ENCODE measurements at places on chromosomes 7 and 10. TPM values are rescaled to one million over a fixed set of nuclear protein-coding genes. Genes with fewer than 3 reads are reported as not detected.

Gene SEMA3E
- 11.9 TPM for total RNA-seq

Gene CLRN3
- not detected for total RNA-seq

- no peaks in the 10 kb centered on the region for H3K4me1 ChIP-seq
- no peaks in the 10 kb centered on the region for H3K27me3 ChIP-seq
Observed at GRCh38 chr7:1910081-1910685, 240.1 kb downstream of the ELFN1 start.

Gene CHST12
- total RNA-seq, result 29.8 TPM

DNA sequence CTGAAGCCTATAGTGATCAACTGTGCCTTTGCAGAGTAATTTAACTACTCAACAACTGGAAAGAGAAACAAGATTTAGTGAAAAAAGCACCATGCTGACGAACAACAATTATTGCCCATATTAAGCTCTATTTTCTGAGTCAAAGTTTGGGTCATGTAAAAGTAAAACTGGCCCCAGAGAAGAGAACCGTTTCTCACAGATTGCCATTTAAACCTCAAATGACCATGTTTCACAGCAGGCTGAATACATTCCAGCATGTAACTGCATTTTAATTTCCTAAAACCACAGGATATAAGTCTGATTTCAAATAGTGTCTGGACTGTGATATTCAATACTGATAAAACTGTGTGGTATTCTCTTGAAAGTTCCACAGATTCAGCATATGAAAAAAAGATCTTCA is 140.7 kb downstream of the ATE1 start:
- H3K4me3 ChIP-seq, result no peak overlapping the region
- no peaks in the 10 kb centered on the region for H3K4me1 ChIP-seq
- H3K27me3 ChIP-seq, result no peaks in the 10 kb centered on the region
- H3K36me3 ChIP-seq, result peaks cover 15% of the 10 kb centered on the region

GRCh38 chr10:119483839-119484238 is 58.7 kb downstream of the RGS10 start:
- H3K4me1 ChIP-seq, result no peaks in the 10 kb centered on the region
- H3K27me3 ChIP-seq, result no peaks in the 10 kb centered on the region
- no peak for DNase-seq
- H3K36me3 ChIP-seq, result no peaks in the 10 kb centered on the region

GRCh38 chr7:151351027-151351426 is 9.4 kb downstream of the NUB1 start:
- H3K36me3 ChIP-seq, result peaks cover 63% of the 10 kb centered on the region
- H3K27me3 ChIP-seq, result no peaks in the 10 kb centered on the region
- DNase-seq, result no peak
- no peak overlapping the region for H3K4me3 ChIP-seq
- no peak overlapping the region for H3K27ac ChIP-seq

DNA sequence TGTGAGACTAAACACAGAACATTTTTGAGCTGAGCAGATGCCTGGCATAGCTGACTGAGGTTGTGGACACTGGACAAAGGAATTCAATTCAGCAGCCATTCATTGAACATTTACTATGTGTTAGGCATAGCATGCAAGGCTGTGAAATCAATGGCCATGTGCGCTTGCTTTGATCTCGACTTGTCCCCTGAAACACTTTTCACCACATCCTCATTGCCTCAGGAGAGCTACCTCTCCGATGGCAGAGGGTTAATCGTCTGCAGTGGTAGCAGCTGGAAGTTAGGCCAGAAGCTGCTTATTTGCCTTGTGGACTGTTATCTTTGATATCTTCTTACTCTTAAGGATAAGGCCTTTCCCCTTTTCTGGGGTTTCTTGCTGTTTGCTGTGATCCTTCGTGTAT is 297.8 kb downstream of the AUTS2 start:
- no peaks in the 10 kb centered on the region for H3K36me3 ChIP-seq
- H3K4me3 ChIP-seq, result no peak overlapping the region
- H3K4me1 ChIP-seq, result no peaks in the 10 kb centered on the region

- no peaks in the 10 kb centered on the region for H3K27me3 ChIP-seq
- no peak for DNase-seq
- no peaks in the 10 kb centered on the region for H3K36me3 ChIP-seq
- H3K4me1 ChIP-seq, result no peaks in the 10 kb centered on the region
Observed at GRCh38 chr7:17771901-17772408, 168.3 kb downstream of the SNX13 start.

DNA sequence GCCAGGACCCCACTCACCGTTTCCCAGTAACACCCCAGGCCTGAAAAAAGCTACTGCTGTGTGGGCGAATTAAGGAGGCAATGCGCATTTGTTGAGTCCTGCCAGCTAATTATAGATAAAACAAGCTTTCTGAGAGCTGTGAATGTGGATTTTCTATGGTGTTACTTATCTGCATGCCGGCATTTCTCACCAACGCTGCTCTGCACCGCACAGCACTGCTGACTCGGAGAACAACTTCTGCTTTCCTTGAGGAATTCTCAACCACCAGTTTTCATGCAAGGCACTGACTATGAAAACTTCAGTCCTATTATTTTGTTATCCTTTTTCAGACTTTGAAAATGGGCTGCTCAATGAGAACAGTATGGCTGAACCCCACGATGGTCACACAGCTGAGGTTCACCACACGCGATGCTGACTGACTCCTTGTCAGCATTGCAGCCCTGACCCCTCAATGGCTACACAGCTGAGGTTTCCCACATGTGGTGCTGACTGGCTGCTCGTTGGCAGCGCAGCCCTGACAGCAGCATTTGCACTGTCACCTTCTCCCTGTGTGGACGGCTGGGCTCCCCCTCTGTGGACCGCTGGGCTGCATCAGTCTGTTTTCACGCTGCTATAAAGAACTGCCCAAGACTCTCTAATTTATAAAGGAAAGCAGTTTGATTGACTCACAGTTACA is 190.6 kb downstream of the DIP2C start:
- no peaks in the 10 kb centered on the region for H3K27me3 ChIP-seq
- H3K4me1 ChIP-seq, result peaks cover 11% of the 10 kb centered on the region
- no peak overlapping the region for H3K4me3 ChIP-seq
- DNase-seq, result peak; percentile 53
- no peaks in the 10 kb centered on the region for H3K36me3 ChIP-seq

- H3K4me3 ChIP-seq, result no peak overlapping the region
- H3K27ac ChIP-seq, result no peak overlapping the region
- no peaks in the 10 kb centered on the region for H3K36me3 ChIP-seq
- H3K27me3 ChIP-seq, result no peaks in the 10 kb centered on the region
Observed at GRCh38 chr7:70673778-70674570, 458.0 kb upstream of the GALNT17 start.

GRCh38 chr7:159025161-159025779 is 119.4 kb downstream of the VIPR2 start:
- DNase-seq, result peak; percentile 63
- H3K4me3 ChIP-seq, result no peak overlapping the region
- H3K27me3 ChIP-seq, result peaks cover 20% of the 10 kb centered on the region
- H3K36me3 ChIP-seq, result no peaks in the 10 kb centered on the region
- H3K27ac ChIP-seq, result no peak overlapping the region
- H3K4me1 ChIP-seq, result peaks cover under 1% of the 10 kb centered on the region

Gene TFEC
- 29.8 TPM for total RNA-seq

GRCh38 chr10:113385021-113385999 is 167.5 kb upstream of the HABP2 start:
- peak; percentile 80 for DNase-seq
- peak overlapping the region; percentile 20 for H3K27ac ChIP-seq
- no peaks in the 10 kb centered on the region for H3K27me3 ChIP-seq
- no peaks in the 10 kb centered on the region for H3K36me3 ChIP-seq

GRCh38 chr7:88700725-88701124 is 58.8 kb upstream of the ZNF804B start:
- H3K27ac ChIP-seq, result no peak overlapping the region
- H3K27me3 ChIP-seq, result no peaks in the 10 kb centered on the region
- no peaks in the 10 kb centered on the region for H3K36me3 ChIP-seq
- no peak overlapping the region for H3K4me3 ChIP-seq
- no peak for DNase-seq
- no peaks in the 10 kb centered on the region for H3K4me1 ChIP-seq

Gene MYOZ1
- total RNA-seq, result 5.2 TPM

Gene PNLIP
- not detected for total RNA-seq

Gene NUTM2E
- total RNA-seq, result not detected

- H3K27me3 ChIP-seq, result no peaks in the 10 kb centered on the region
- DNase-seq, result no peak
- H3K27ac ChIP-seq, result no peak overlapping the region
- H3K4me1 ChIP-seq, result no peaks in the 10 kb centered on the region
Observed at GRCh38 chr10:111209692-111210091, 132.9 kb downstream of the ADRA2A start.

DNA sequence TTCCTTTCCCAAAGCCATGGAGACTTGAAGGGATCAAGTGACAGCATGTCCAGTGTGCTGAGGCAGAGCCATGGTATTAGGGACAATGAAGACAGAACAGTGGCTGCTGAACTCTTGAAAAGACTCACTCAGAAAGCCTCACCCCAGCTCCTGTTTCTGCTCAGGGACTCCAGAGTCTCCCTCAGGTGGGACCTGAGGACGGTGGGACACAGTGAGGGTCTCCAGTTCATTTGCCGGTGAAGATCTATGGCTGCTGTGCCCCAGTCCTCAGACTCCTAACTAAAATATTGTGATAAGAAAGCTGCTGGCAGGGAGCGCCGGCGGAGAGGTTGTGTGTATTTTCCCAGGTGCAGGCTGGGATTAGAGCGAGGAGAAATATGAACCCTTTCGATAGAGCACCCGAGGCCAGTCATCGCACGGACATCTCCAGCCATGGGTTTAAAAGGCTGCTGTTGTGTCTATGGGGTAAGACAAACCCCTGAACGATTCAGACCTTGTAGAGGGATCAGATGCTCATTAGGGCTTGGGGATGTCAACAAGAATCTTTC is 57.2 kb downstream of the C7orf25 start:
- H3K27me3 ChIP-seq, result no peaks in the 10 kb centered on the region
- no peaks in the 10 kb centered on the region for H3K36me3 ChIP-seq
- DNase-seq, result no peak
- H3K27ac ChIP-seq, result no peak overlapping the region

Gene MLXIPL
- 11.1 TPM for total RNA-seq

DNA sequence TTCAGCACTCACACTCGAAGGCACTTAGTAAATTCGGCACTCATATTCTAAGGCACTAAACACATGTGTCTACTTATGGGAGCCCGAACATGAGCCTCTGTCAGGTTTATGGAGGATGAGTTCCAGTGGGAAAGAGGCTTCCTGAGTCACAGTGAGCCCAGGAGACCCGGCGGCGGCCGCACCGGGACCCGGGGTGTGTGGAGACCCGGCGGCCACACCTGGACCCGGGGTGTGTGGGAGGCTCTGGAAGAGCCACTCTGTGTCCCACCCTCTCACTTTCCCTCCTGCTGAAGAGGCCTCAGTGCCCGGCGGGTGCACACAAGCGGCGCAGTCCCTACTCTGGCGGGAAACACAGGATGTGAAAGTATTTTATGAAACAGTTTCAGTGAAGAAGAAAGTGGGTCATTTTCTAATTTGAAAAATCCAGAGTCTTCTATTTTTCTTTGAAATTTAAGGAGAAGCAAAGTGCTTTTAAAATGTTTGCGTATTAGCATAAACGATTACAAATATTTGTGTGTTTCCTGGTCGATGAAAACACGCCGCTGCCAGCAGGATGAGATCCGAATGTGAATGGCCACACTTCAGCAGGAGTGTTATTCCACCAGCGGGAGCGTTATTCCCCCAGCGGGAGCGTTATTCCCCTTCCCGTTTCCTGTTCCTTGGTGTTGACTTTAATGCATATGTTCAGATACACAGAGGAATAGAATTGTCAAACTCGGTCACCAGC is 625.1 kb downstream of the DNAJB6 start:
- peaks cover 9% of the 10 kb centered on the region for H3K27me3 ChIP-seq
- DNase-seq, result peak; percentile 56
- no peak overlapping the region for H3K27ac ChIP-seq

DNA sequence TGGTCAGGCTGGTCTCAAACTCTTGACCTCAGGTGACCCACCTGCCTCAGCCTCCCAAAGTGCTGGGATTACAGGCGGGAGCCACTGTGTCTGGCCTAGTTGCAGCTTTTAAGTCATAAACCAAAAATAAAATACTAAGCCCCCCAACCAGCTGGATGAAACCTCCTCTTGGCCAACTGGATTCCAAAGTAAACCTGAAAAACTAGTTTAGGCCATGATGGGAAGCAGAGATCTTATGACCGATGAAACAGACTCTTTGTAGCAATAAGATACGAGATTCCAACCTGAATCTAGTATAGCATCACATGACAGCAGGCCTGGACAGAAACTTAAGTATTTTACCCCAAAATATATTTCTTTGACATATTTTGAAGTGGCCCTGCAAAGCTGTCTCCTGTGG is 9.1 kb upstream of the MCM10 start:
- no peak for DNase-seq
- no peaks in the 10 kb centered on the region for H3K36me3 ChIP-seq
- H3K4me1 ChIP-seq, result no peaks in the 10 kb centered on the region
- H3K27me3 ChIP-seq, result no peaks in the 10 kb centered on the region

GRCh38 chr10:35192645-35193249 is 66.1 kb downstream of the CREM start:
- H3K36me3 ChIP-seq, result no peaks in the 10 kb centered on the region
- no peak overlapping the region for H3K4me3 ChIP-seq
- H3K27ac ChIP-seq, result peak overlapping the region; percentile 63
- peaks cover 4% of the 10 kb centered on the region for H3K4me1 ChIP-seq

Gene MMRN2
- total RNA-seq, result 86.3 TPM

Gene STEAP1B
- total RNA-seq, result 2.5 TPM

- peaks cover 6% of the 10 kb centered on the region for H3K4me1 ChIP-seq
- DNase-seq, result no peak
- no peaks in the 10 kb centered on the region for H3K36me3 ChIP-seq
- H3K27me3 ChIP-seq, result no peaks in the 10 kb centered on the region
- H3K27ac ChIP-seq, result no peak overlapping the region
Observed at GRCh38 chr7:35551321-35552081, 143.4 kb downstream of the HERPUD2 start.

- no peak overlapping the region for H3K4me3 ChIP-seq
- H3K4me1 ChIP-seq, result peaks cover 3% of the 10 kb centered on the region
- H3K27ac ChIP-seq, result no peak overlapping the region
- DNase-seq, result no peak
- no peaks in the 10 kb centered on the region for H3K36me3 ChIP-seq
- H3K27me3 ChIP-seq, result peaks cover 21% of the 10 kb centered on the region
Observed at GRCh38 chr10:59181668-59182067, 5.2 kb downstream of the PHYHIPL start.

Gene MYO3A
- total RNA-seq, result 0.06 TPM

- no peaks in the 10 kb centered on the region for H3K36me3 ChIP-seq
- no peak overlapping the region for H3K4me3 ChIP-seq
- H3K27me3 ChIP-seq, result no peaks in the 10 kb centered on the region
- no peak for DNase-seq
Observed at GRCh38 chr7:25922296-25922695, 229.7 kb upstream of the NFE2L3 start.

Gene PCGF6
- total RNA-seq, result 5.5 TPM

GRCh38 chr7:155518633-155519032 is 27.7 kb downstream of the CNPY1 start:
- DNase-seq, result peak; percentile 39
- no peaks in the 10 kb centered on the region for H3K36me3 ChIP-seq
- H3K4me3 ChIP-seq, result no peak overlapping the region
- no peak overlapping the region for H3K27ac ChIP-seq
- peaks cover 40% of the 10 kb centered on the region for H3K27me3 ChIP-seq

Gene CCL24
- total RNA-seq, result 4.8 TPM

- no peaks in the 10 kb centered on the region for H3K27me3 ChIP-seq
- DNase-seq, result no peak
- H3K27ac ChIP-seq, result no peak overlapping the region
- no peaks in the 10 kb centered on the region for H3K4me1 ChIP-seq
Observed at GRCh38 chr10:30374353-30374752, 25.3 kb upstream of the MTPAP start.

- DNase-seq, result no peak
- H3K4me3 ChIP-seq, result no peak overlapping the region
- peaks cover 18% of the 10 kb centered on the region for H3K27me3 ChIP-seq
Observed at GRCh38 chr10:102243309-102243708, 2.0 kb upstream of the PITX3 start.

GRCh38 chr10:17426263-17426750 is 28.1 kb downstream of the ST8SIA6 start:
- peak overlapping the region; percentile 27 for H3K27ac ChIP-seq
- no peak overlapping the region for H3K4me3 ChIP-seq
- no peaks in the 10 kb centered on the region for H3K27me3 ChIP-seq
- H3K36me3 ChIP-seq, result no peaks in the 10 kb centered on the region
- peaks cover 8% of the 10 kb centered on the region for H3K4me1 ChIP-seq
- DNase-seq, result no peak
